Adrenal gland (tissue), 19 donors: ENCODE measurements at places on chromosomes 13 and 19. TPM values are rescaled to one million over a fixed set of nuclear protein-coding genes. Genes with fewer than 3 reads are reported as not detected.

PSG1 gene
- not detected for total RNA-seq

CXCL17 gene
- not detected for total RNA-seq

MCEMP1 gene
- total RNA-seq: 0.61 TPM

LILRB4 gene
- 26.4 TPM for total RNA-seq

TMEM86B gene
- total RNA-seq: 4.1 TPM

NR2C2AP gene
- total RNA-seq: 12.4 TPM

PLA2G4C gene
- total RNA-seq: 65.8 TPM

PLK5 gene
- total RNA-seq: 0.17 TPM

RAB3D gene
- total RNA-seq: 12.2 TPM

CALR3 gene
- not detected for total RNA-seq

WDR88 gene
- not detected for total RNA-seq

VSIG10L gene
- 3.3 TPM for total RNA-seq

DNA sequence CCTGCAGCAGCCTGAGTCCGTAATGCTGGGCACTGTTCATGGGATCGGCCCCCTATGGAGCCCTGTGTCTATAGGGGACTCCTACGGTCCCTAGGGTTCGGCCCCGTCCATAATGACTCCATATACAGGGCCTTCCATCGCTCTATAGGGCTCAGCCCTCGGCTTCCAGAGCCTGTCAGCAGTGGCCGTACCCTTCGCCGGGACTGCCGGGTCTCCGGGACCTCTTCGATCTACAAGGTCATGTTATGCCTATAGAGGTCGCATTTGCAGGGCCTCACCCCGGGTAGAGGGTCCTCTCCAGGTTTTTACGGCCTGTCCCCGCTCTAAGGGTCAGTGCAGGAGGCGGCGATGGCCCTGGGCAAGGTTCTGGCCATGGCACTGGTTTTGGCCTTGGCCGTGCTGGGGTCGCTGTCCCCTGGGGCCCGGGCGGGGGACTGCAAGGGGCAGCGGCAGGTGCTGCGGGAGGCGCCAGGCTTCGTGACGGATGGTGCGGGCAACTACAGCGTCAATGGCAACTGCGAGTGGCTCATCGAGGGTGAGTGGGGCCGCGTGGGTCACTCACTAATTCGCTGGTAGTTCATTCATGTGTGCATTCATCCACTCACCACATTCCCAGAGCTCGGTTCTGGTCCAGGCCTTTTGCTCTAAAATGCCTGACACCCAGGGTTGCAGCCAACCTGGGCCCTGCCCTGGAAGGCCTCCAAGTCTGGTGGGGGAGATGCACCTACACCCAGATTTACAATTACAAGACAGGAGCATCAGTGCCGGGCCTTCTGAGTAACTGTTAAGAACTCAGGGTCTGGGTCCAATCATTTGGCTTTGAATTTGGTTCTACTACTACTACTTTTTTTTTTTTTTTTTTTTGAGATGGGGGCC, 699 bp downstream of the MEGF8 start:
- H3K4me1 ChIP-seq: peaks cover 22% of the 10 kb centered on the region
- H3K36me3 ChIP-seq: no peaks in the 10 kb centered on the region
- DNase-seq: peak; percentile 35
- H3K27me3 ChIP-seq: peaks cover 16% of the 10 kb centered on the region

GRCh38 chr19:7152568-7152967, 83.1 kb downstream of the ZNF557 start:
- no peak overlapping the region for H3K27ac ChIP-seq
- H3K27me3 ChIP-seq: no peaks in the 10 kb centered on the region
- H3K4me1 ChIP-seq: no peaks in the 10 kb centered on the region
- no peak overlapping the region for H3K4me3 ChIP-seq
- no peaks in the 10 kb centered on the region for H3K36me3 ChIP-seq

- no peaks in the 10 kb centered on the region for H3K27me3 ChIP-seq
- H3K36me3 ChIP-seq: no peaks in the 10 kb centered on the region
- H3K27ac ChIP-seq: no peak overlapping the region
- no peaks in the 10 kb centered on the region for H3K4me1 ChIP-seq
Measured at GRCh38 chr13:97786510-97786909, 167.0 kb upstream of the IPO5 start.

GRCh38 chr13:77300176-77301037, 26.5 kb downstream of the MYCBP2 start:
- H3K27me3 ChIP-seq: no peaks in the 10 kb centered on the region
- no peaks in the 10 kb centered on the region for H3K36me3 ChIP-seq
- no peak overlapping the region for H3K4me3 ChIP-seq
- peaks cover 21% of the 10 kb centered on the region for H3K4me1 ChIP-seq

DNA sequence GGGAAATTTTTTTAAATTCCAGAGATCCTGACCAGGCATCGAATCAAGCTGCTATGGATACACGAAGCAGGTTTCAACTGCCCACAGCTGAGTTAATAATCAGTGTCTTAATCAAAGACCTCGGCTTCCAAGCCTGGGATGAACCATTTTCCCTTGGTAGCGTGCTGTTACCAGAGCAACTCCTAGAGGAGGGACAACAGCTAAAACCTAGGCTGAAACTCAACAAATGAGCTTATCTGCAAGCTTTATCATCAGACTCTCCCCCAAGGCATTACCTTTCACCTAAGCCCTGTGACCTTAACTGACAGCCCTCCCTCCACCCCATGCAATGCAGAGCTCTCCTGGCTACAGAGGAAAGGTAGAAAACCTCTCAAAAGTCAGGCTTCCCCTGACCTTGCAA, 39.7 kb downstream of the RCBTB1 start:
- DNase-seq: no peak
- no peaks in the 10 kb centered on the region for H3K4me1 ChIP-seq
- no peaks in the 10 kb centered on the region for H3K27me3 ChIP-seq
- peaks cover 67% of the 10 kb centered on the region for H3K36me3 ChIP-seq

DNA sequence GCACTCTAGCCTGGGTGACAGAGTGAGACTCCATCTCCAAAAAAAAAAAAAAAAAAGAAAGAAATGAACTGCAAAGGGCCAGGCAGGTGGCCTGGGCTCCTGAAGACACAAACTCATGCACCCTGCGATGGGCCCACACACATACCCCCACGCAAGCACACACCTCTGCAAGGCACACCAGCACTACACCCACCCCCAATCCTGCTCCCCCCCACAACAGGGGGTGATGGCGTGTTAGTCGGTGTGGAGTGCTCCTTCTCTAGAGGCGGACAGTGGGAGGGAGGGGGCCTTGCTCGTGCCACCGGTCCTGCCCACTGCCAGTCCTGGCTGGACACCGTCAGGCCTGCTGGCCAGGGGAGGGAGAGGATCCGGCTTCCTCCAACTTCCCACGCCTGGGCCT, 1.6 kb upstream of the SLC8A2 start:
- DNase-seq: no peak
- H3K4me1 ChIP-seq: no peaks in the 10 kb centered on the region
- no peaks in the 10 kb centered on the region for H3K36me3 ChIP-seq
- H3K27ac ChIP-seq: no peak overlapping the region
- no peak overlapping the region for H3K4me3 ChIP-seq
- peaks cover 27% of the 10 kb centered on the region for H3K27me3 ChIP-seq

DNA sequence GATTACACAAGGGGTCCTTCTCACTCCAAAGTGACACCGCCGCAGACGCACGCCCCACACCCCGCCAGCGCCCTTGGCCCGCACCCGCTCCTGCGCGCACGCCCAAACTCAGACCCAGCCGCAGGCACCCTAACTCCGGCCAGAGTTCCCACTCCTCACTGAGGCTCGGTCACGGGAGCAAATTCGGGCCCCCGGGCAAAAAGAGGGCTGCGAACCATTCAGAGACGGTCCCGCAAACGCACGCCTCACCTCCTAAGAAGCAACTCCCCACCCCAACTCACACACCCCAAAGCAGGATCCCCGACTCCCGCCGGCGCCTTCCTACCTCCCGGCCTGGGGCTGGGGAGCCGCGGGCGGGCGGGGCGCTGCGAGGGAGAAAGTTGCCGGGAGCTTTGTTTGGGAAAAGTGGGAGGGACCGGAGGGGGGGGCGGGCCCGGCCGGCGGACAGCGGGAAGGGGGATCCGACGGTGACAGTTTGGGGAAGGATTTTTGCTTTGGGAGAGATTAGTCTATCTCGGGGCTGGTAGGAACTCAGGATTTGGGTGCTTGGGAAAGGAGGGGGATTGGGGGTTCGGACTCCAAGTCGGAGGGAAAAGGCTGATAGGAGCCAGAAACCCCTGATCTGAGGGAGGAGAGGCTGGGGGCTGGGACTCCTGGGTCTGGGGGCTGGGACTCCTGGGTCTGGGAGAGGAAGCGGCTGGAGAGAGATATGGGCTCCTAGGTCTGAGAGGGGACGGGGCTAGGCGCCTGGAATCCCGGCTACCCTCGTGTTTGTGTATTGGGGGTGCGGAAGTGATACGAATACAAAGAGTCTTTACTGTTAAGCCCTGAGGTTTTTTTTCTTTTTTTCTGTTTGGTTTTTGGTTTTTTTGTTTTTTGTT, at the start of gene TEAD2:
Gene TEAD2, minus strand, starts transcription at position 369 of the 881 bp plus-strand sequence. CDS start 2,341 bp downstream, outside the sequence.
- H3K36me3 ChIP-seq: peaks cover 10% of the 10 kb centered on the region
- peak; percentile 58 for DNase-seq

- no peak for DNase-seq
- H3K36me3 ChIP-seq: no peaks in the 10 kb centered on the region
- no peak overlapping the region for H3K4me3 ChIP-seq
- no peak overlapping the region for H3K27ac ChIP-seq
- no peaks in the 10 kb centered on the region for H3K27me3 ChIP-seq
Measured at GRCh38 chr19:1858412-1859081, 4.8 kb downstream of the KLF16 start.

- DNase-seq: no peak
- H3K4me1 ChIP-seq: peaks cover 6% of the 10 kb centered on the region
- H3K27me3 ChIP-seq: no peaks in the 10 kb centered on the region
- H3K36me3 ChIP-seq: no peaks in the 10 kb centered on the region
Measured at GRCh38 chr13:33318037-33318436, 32.5 kb upstream of the STARD13 start.

- no peaks in the 10 kb centered on the region for H3K36me3 ChIP-seq
- no peak overlapping the region for H3K27ac ChIP-seq
- no peak for DNase-seq
- H3K27me3 ChIP-seq: no peaks in the 10 kb centered on the region
- no peak overlapping the region for H3K4me3 ChIP-seq
Measured at GRCh38 chr19:41356984-41357739, 3.4 kb upstream of the TGFB1 start.

DNA sequence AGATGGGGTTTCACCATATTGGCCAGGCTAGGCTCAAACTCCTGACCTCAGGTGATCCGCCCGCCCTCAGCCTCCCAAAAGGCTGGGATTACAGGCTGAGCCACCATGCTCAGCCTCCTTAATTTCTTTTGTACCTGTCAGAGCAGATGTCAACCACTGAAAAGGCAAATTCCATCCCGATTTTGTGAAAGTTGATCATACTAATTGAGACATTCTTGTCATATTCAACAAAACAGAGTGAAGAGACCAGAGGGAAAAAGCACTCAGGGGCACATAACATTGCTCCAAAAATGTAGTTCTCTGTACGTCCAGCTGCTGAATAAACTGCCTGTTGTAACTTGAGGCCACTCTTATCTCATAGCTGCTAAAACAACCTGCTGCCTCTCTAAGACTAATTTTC, 27.4 kb upstream of the PSPC1 start:
- DNase-seq: no peak
- no peak overlapping the region for H3K27ac ChIP-seq
- H3K27me3 ChIP-seq: no peaks in the 10 kb centered on the region
- H3K4me1 ChIP-seq: no peaks in the 10 kb centered on the region
- H3K4me3 ChIP-seq: no peak overlapping the region

- H3K27me3 ChIP-seq: no peaks in the 10 kb centered on the region
- no peak for DNase-seq
- H3K4me1 ChIP-seq: peaks cover 30% of the 10 kb centered on the region
- H3K27ac ChIP-seq: no peak overlapping the region
- H3K36me3 ChIP-seq: no peaks in the 10 kb centered on the region
Measured at GRCh38 chr13:33206425-33206824, 79.1 kb downstream of the STARD13 start.

GRCh38 chr13:43694146-43694664, 92.6 kb downstream of the ENOX1 start:
- H3K36me3 ChIP-seq: no peaks in the 10 kb centered on the region
- H3K4me3 ChIP-seq: no peak overlapping the region
- no peaks in the 10 kb centered on the region for H3K27me3 ChIP-seq
- no peak overlapping the region for H3K27ac ChIP-seq
- H3K4me1 ChIP-seq: no peaks in the 10 kb centered on the region

DNA sequence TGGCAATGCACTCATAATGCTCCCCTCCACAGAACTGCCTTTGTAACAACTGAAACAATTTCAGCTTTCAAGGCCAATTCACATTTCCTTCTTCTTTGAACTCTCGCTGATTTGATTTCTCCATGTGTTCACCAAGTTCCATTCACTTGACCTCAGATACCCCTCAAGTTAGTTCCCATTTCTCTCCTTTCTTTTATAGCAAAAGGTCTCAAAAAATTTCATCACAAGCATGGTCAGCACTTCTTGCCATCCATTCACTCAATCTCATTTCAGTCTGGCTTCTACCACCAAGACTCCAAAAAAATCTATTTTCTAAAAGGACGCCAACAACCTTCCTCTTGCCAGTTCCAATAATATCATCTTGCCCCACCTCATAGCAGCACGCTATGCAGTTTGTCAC, 135.7 kb downstream of the DIAPH3 start:
- H3K27ac ChIP-seq: no peak overlapping the region
- H3K36me3 ChIP-seq: no peaks in the 10 kb centered on the region
- DNase-seq: no peak
- no peaks in the 10 kb centered on the region for H3K4me1 ChIP-seq
- no peaks in the 10 kb centered on the region for H3K27me3 ChIP-seq
- no peak overlapping the region for H3K4me3 ChIP-seq

GRCh38 chr19:35657904-35658700, 8.2 kb upstream of the UPK1A start:
- H3K27ac ChIP-seq: no peak overlapping the region
- H3K36me3 ChIP-seq: peaks cover 72% of the 10 kb centered on the region
- H3K4me1 ChIP-seq: no peaks in the 10 kb centered on the region
- H3K4me3 ChIP-seq: no peak overlapping the region
- no peaks in the 10 kb centered on the region for H3K27me3 ChIP-seq

DNA sequence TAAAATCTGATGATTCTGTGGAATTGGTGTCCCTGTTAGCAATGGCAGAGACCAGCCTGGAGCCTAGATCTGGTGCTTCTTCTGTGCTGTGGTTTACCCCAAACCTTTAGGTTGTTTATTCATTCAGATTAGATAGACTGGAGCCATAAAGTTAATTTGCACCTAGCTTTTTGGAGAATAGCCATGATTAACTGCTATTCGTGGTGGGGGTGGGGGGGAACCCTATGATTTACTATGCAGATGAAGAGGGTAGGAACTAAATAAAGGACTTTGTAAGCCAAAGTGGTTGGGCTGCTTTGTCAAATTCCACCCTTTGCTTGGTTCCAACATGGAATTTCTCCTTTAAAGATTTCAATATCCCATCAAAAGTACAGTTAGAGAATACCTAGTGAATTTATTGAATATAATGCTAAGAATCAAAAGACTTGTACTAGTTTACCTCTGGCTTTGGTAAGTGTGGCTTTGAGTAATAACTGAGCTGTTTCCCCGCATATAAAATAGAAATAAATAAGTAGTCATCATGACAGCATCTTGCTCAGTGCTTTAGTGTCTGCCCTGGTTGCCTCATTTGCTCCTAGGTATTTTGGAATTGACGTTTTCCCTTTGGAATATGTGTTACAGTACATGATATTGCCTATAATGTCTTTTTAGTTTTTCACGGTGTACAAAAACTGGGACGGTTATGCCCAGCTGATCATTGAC, 27.6 kb downstream of the SKA3 start:
- no peak for DNase-seq
- no peaks in the 10 kb centered on the region for H3K4me1 ChIP-seq
- peaks cover 28% of the 10 kb centered on the region for H3K36me3 ChIP-seq

GRCh38 chr13:100301418-100301817, 212.5 kb downstream of the PCCA start:
- H3K27ac ChIP-seq: no peak overlapping the region
- peak; percentile 80 for DNase-seq
- H3K36me3 ChIP-seq: no peaks in the 10 kb centered on the region
- no peaks in the 10 kb centered on the region for H3K4me1 ChIP-seq
